A549 treated with Hydrocortisone at 1 μM for 4 hours (cell line): ENCODE measurements at places on chromosomes 6 and 20. TPM values are rescaled to one million over a fixed set of nuclear protein-coding genes. Genes with fewer than 3 reads are reported as not detected.

TPD52L1 gene
- total RNA-seq, result 42.3 to 54.2 TPM (median 47.8 TPM) in 5 replicates

RBPJL gene
- total RNA-seq, result not detected in 5 replicates

GSTA3 gene
- total RNA-seq, result not detected in 5 replicates

MANEA gene
- total RNA-seq, result 2.0 to 4.1 TPM (median 3.6 TPM) in 5 replicates

ZGPAT gene
- 25.1 to 27.5 TPM (median 27.0 TPM) in 5 replicates for total RNA-seq

AGER gene
- 1.2 to 2.3 TPM (median 1.6 TPM) in 5 replicates for total RNA-seq

MCM8 gene
- 19.8 to 28.8 TPM (median 23.8 TPM) in 5 replicates for total RNA-seq

PROCR gene
- total RNA-seq, result 105 to 147 TPM (median 140 TPM) in 5 replicates

BNIP5 gene
- total RNA-seq, result 0.02 to 0.05 TPM (median 0.03 TPM) in 4 of 5 replicates, not detected in the other

DLL1 gene
- total RNA-seq, result 0.10 to 0.33 TPM (median 0.16 TPM) in 5 replicates

SUMO4 gene
- not detected in 5 replicates for total RNA-seq

SLC52A3 gene
- total RNA-seq, result 0.37 to 0.67 TPM (median 0.52 TPM) in 5 replicates

MUCL3 gene
- 0.07 to 0.15 TPM (median 0.12 TPM) in 5 replicates for total RNA-seq

PHIP gene
- 2.7 to 5.9 TPM (median 4.3 TPM) in 5 replicates for total RNA-seq

GGT7 gene
- 7.0 to 8.4 TPM (median 7.5 TPM) in 5 replicates for total RNA-seq

SCRT2 gene
- 0.02 TPM in 1 of 5 replicates, not detected in the others for total RNA-seq

FNDC11 gene
- 0.16 to 0.41 TPM (median 0.20 TPM) in 5 replicates for total RNA-seq

RTEL1 gene
- 4.7 to 7.2 TPM (median 6.8 TPM) in 5 replicates for total RNA-seq

GGTLC1 gene
- not detected in 5 replicates for total RNA-seq

CST9L gene
- not detected in 5 replicates for total RNA-seq

VNN1 gene
- 0.03 to 0.15 TPM (median 0.06 TPM) in 5 replicates for total RNA-seq

HLA-DQA1 gene
- not detected in 5 replicates for total RNA-seq

ADAM33 gene
- 0.05 to 0.17 TPM (median 0.09 TPM) in 4 of 5 replicates, not detected in the other for total RNA-seq

OR12D3 gene
- not detected in 5 replicates for total RNA-seq

TSBP1 gene
- not detected in 5 replicates for total RNA-seq

STMN3 gene
- 8.6 to 11.3 TPM (median 9.5 TPM) in 5 replicates for total RNA-seq

EPPIN gene
- not detected in 5 replicates for total RNA-seq

RSPH9 gene
- total RNA-seq, result 0.14 to 0.33 TPM (median 0.17 TPM) in 5 replicates

CST5 gene
- total RNA-seq, result not detected in 5 replicates

LSM14B gene
- 24.6 to 26.7 TPM (median 24.9 TPM) in 5 replicates for total RNA-seq

ADGB gene
- not detected in 5 replicates for total RNA-seq

MLIP gene
- total RNA-seq, result not detected in 5 replicates

ZFP57 gene
- not detected in 5 replicates for total RNA-seq

HLA-DRA gene
- not detected in 5 replicates for total RNA-seq

SOBP gene
- 0.68 to 1.2 TPM (median 0.85 TPM) in 5 replicates for total RNA-seq

C20orf202 gene
- 0.07 TPM in 1 of 5 replicates, not detected in the others for total RNA-seq

ZNF165 gene
- total RNA-seq, result 0.74 to 1.1 TPM (median 0.86 TPM) in 5 replicates

PXDC1 gene
- 17.0 to 25.3 TPM (median 20.2 TPM) in 5 replicates for total RNA-seq

SYCP2 gene
- total RNA-seq, result 0.15 to 0.91 TPM (median 0.30 TPM) in 5 replicates

IRF4 gene
- 0.25 to 0.51 TPM (median 0.25 TPM) in 5 replicates for total RNA-seq

DDAH2 gene
- 25.9 to 32.1 TPM (median 29.2 TPM) in 5 replicates for total RNA-seq

STX11 gene
- total RNA-seq, result 1.9 to 2.7 TPM (median 2.2 TPM) in 5 replicates

CTCFL gene
- 0.02 TPM in 1 of 5 replicates, not detected in the others for total RNA-seq

GJA10 gene
- total RNA-seq, result not detected in 5 replicates

KIF25 gene
- 0.03 to 0.14 TPM (median 0.09 TPM) in 4 of 5 replicates, not detected in the other for total RNA-seq

PPIL6 gene
- total RNA-seq, result 2.9 to 3.8 TPM (median 3.1 TPM) in 5 replicates

PNLDC1 gene
- 0.08 to 0.14 TPM in 2 of 5 replicates, not detected in the others for total RNA-seq

BTNL2 gene
- not detected in 5 replicates for total RNA-seq

EYA2 gene
- total RNA-seq, result 2.0 to 2.6 TPM (median 2.4 TPM) in 5 replicates

SPO11 gene
- total RNA-seq, result not detected in 5 replicates

PSMA7 gene
- 485 to 562 TPM (median 551 TPM) in 5 replicates for total RNA-seq

HLA-DOA gene
- 0.06 TPM in 1 of 5 replicates, not detected in the others for total RNA-seq

RUNX2 gene
- 1.3 to 1.9 TPM (median 1.5 TPM) in 5 replicates for total RNA-seq

GNMT gene
- total RNA-seq, result 0.13 to 0.31 TPM (median 0.21 TPM) in 3 of 5 replicates, not detected in the others

SLX4IP gene
- total RNA-seq, result 2.1 to 3.3 TPM (median 2.6 TPM) in 5 replicates

KLHDC3 gene
- 27.1 to 27.9 TPM (median 27.6 TPM) in 5 replicates for total RNA-seq

GMDS gene
- 7.5 to 9.5 TPM (median 8.5 TPM) in 5 replicates for total RNA-seq

LINC00237 gene
- not detected in 5 replicates for total RNA-seq

CLVS2 gene
- total RNA-seq, result 0.08 to 0.26 TPM (median 0.17 TPM) in 5 replicates
